Left lung (tissue), 14 donors: ENCODE measurements at places on chromosomes 6 and 20.

DNA sequence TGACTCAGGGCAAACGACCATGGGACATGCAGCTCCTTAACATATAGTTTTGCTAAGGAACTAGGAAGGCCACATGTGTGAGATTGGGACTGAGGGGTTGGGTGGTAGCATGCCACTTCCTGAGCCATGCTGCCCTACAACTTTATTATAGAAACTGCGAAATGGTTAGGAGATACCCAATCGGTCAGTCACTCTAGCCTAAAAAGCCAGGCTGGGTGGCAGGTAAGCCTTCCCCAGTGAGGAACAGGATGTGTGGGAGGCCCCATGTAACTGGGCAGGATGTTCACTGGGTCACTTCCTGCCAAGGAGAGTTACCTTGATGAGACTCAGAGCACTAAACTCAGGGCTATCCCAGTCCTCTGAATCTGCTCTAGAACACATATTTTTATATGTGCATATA, 123.5 kb downstream of the MAP3K7 start:
- DNase-seq: no peak

- no peak for DNase-seq
Observed at GRCh38 chr20:6864740-6865139, 97.3 kb downstream of the BMP2 start.

GRCh38 chr6:127844529-127844928, 56.3 kb downstream of the THEMIS start:
- DNase-seq: no peak

DNA sequence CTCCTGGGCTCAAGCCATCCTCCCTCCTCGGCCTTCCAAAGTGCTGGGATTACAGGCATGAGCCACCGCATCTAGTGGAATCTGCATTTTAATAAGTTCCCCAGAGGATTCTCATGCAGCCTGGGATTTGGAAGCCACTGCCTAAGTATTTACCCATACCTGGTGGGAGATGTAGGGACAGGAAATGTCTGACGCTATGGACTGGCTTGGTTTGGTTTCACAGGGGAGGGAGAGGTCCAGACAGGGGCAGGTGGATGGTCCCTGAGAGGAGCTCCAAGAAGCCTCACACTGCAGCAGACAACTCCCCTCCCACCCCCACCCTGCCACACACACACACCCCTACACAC, 4.4 kb downstream of the VSTM2L start:
- DNase-seq: no peak

GRCh38 chr20:51861726-51862466, 59.6 kb upstream of the SALL4 start:
- DNase-seq: no peak

GRCh38 chr6:108029226-108029921, 45.2 kb downstream of the OSTM1 start:
- no peak for DNase-seq
